ENCODE measurements at places on chromosomes 6 and 20.

GRCh38 chr6:130851026-130851425, 23.8 kb downstream of the SMLR1 start:
- no peak for DNase-seq

GRCh38 chr20:17457588-17458190, 73.5 kb downstream of the BFSP1 start:
- DNase-seq, result peak; percentile 15

DNA sequence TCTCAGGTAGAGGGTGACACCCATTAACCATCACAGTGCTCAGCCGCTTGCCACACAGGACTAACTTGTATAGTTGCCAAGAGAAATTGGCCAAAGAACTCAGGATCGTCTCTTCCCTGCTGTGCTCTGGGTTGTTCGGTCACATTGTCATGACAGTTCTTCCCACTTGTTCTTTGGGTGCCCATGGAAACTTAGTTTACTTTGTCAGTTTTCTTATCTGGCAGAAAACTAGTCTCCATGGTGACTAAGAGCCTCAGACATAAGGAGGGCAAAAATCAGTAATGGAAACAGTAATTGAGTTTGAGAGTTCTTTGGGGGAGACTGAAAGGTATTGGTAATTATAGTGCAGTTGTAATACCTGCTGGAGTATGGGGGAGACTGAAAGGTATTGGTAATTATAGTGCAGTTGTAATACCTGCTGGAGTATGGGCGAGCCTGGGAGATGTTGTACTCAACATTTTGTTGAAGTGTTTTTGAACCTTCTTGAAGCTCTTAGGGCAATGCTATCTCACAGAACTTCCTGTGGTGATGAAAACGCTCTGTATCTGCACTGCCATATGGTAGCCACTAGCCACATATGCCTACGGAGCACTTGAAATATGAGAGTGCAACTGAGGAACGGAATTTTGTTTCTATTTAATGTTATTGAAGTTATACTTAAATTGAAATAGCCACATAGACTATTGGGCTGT, 95.2 kb upstream of the HDGFL1 start:
- DNase-seq, result no peak

DNA sequence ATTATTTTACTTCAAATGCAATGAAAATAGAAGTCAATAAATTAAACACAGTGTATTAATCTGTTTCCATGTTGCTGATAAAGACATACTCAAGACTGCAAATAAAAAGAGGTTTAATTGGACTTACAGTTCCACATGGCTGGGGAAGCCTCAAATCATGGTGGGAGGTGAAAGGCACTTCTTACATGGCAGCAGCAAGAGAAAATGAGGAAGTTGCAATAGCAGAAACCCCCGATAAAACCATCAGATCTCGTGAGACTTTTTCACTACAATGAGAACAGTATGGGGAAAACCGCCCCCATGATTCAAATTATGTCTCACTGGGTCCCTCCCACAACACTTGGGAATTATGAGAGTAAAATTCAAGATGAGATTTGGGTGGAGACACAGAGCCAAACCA, 82.2 kb downstream of the GPR63 start:
- no peak for DNase-seq

GRCh38 chr6:52183131-52183713, 3.0 kb upstream of the IL17A start:
- DNase-seq, result no peak

- DNase-seq, result no peak
These were observed 54.9 kb upstream of the EYS start for GRCh38 chr6:65761890-65762289.

DNA sequence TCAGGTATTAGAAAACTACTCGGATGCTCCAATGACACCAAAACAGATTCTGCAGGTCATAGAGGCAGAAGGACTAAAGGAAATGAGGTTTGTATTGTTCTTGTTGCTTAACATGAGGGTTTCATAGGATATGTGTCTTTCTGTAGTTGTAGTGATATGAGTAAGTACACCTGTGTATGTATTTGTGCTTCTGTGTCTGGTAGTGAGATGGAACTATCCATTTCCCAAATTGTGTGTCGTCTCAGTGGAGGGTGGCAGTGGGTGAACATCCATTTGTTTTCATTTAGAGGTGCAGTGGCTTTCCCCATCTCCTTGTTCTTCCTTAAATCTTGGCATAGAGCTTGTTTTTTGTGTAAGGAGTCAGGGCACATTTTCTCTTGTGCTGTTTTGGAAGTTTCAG, 8.2 kb downstream of the ASXL1 start:
- no peak for DNase-seq

DNA sequence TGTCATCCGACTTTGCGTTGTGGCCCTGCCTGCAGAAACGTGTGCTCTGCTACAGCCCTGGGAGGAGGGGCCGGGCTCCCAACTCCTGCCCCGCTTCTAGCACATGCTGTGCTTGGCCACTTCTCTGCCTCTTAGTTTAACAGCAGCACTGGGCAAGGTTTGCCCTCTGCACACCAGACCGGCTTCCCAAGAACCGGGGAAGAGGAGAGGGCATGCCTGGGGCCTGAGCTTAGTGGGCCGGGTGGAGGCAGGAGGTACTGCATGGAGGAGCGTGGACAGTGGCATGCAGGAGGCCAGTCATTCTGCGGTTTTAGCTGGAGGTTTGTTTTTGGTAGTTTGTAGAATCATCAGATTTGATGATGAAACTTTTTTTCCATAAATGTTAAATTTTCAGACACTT, 45.5 kb downstream of the CEP43 start:
- DNase-seq, result no peak

DNA sequence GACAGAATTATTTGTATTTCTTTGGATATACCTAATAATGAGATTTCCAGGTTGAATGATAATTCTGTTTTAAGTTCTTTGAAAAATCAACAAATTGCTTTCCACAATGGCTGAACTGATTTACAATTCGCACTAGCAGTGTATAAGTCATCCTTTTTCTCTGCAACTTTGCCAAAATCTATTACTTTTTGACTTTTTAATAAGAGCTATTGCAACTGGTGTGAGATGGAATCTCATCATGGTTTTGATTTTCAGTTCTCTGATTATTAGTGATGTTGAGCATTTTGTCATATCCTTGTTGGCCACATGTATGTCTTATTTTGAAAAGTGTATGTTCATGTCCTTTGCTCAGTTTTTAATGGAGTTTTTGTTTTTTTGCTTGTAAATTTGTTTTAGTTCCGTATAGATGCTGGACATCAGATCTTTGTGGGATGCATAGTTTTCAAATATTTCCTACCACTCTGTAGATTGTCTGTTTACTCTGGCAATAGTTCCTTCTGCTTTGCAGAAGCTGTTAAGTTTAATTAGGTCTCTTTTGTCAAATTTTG, 409.8 kb upstream of the CITED2 start:
- no peak for DNase-seq

DNA sequence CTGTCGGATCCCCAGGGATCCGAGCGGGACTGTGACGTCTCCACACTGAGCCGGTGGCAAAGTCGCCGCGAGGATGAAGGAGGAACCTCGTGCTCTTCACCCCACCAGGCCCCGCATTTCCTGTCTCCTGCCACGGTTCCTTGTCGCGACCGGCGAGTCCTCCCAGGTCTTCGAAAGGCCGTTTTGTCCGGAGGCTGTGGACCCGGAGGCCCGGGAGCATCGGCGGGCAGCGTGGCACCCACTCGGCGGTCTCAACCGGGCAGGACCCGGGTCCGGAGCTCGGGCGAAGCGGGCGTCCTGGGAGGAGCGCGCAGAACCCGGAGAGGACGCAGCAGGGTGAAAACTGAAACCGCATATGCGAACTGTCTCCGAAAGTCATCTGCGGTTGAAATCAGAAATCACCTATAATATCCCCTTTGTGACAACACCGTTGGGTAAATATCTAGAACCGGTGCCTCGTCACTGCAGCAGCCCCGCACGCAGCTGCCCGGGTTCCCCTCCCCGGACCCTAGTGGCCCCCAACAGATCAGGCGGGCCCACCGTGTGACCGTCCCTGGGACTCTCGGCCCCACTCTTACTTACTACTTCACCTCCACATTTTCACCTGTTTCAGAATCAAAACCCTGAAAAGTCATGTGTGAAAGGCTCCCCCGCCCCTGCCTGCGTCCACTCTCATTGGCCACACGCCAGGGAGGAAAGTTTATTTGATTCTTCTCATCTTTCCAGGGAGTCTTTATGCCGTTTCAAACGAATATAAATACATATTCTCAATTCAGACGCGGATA, 3.1 kb upstream of the ULBP2 start:
- DNase-seq, result no peak

DNA sequence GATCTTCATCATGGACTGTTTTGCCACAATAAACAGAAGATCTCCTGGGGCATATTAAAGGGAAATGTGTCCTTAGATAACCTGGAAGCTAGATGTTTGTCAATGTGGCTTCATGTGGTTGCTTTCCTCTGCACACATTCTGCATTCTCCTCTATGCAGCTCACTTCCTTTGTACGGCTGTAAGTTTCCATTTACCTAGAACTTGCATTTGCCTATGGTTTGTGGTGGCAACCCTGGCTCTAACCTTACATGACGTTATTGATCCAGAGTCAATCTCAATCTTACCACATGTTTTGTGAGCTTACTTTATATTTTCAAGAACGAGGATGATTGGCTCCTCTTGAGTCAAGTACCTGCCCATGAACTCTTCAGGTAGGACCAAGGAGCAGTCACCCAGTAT, 863.1 kb downstream of the MAFB start:
- peak; percentile 58 for DNase-seq

GRCh38 chr6:47733879-47734558, 35.6 kb downstream of the ADGRF4 start:
- DNase-seq, result no peak

GRCh38 chr6:73969971-73970970, 274.3 kb downstream of the CD109 start:
- peak; percentile 37 for DNase-seq

DNA sequence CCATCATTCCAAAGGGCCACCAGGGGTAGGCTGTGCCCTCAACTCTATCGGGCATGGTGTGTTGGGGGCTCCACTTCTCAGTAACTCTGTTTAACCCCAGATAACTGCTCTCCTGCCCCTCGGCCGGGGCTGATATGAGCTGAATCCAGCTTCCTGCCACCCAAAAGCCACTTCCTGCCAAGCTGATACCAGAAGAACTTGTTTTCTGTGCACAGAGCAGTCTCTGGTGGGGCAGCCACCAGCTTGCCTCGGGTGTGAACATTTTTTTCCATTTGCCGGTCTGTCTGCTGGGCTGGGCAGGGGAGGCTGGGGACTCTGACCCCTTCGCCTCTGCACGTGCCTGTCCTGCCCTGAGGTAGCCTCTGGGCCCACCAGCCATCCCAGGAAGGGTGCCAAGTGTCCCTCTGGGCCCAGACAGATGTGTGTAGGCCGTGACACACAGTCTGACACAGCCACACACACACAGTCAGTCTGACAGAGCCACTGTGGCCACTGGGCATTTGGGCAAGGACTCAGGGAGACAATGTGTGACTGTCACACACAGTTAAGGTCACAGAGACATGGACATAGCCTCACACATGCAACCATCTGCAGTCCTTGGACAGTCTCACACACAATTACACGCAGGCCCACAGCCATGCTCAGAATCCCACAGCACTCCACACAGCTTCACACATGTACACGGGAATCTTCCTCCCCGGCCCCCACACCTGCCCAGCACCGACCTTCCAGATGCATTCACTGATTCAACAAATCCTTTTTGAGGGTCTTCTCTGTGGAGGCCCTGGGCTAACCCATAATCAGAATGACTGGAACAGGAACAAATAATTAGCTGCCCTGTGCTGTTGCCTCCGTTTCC, 45.1 kb downstream of the NOL4L start:
- DNase-seq, result no peak

GRCh38 chr6:151620179-151620578, 126.4 kb downstream of the CCDC170 start:
- DNase-seq, result no peak

DNA sequence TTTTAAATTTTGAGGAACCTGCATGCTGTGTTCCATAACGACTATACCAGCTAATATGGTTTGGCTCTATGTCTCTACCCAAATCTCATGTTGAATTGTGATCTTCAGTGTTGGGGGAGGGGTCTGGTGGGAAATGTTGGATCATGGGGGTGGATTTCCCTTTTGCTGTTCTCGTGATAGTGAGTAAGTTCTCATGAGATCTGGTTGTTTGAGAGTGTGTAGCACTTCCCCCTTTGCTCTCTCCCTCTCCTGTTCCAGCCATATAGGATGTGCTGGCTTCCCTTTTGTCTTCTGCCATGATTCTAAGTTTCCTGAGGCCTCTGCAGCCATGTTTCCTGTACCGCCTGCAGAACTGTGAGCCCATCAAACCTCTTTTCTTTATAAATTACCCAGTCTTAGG, 61.8 kb upstream of the NEDD9 start:
- DNase-seq, result no peak

GRCh38 chr20:17661121-17661744, 20.8 kb downstream of the RRBP1 start:
- DNase-seq, result no peak

- DNase-seq, result no peak
These were observed 197.2 kb upstream of the GGTLC1 start for GRCh38 chr20:24185791-24186190.

- DNase-seq, result peak; percentile 90
These were observed 329.6 kb downstream of the GRIK2 start for GRCh38 chr6:101722991-101723579.

GRCh38 chr6:151390851-151391470, 398 bp downstream of the ZBTB2 start:
- DNase-seq, result no peak

Measured in foreskin keratinocyte (primary cell).